ENCODE measurements at places on chromosomes 2 and 18. TPM values are rescaled to one million over a fixed set of nuclear protein-coding genes. Genes with fewer than 3 reads are reported as not detected.
A peak's percentile ranks its signal among the peaks of the same experiment; 100 is the strongest.

DNA sequence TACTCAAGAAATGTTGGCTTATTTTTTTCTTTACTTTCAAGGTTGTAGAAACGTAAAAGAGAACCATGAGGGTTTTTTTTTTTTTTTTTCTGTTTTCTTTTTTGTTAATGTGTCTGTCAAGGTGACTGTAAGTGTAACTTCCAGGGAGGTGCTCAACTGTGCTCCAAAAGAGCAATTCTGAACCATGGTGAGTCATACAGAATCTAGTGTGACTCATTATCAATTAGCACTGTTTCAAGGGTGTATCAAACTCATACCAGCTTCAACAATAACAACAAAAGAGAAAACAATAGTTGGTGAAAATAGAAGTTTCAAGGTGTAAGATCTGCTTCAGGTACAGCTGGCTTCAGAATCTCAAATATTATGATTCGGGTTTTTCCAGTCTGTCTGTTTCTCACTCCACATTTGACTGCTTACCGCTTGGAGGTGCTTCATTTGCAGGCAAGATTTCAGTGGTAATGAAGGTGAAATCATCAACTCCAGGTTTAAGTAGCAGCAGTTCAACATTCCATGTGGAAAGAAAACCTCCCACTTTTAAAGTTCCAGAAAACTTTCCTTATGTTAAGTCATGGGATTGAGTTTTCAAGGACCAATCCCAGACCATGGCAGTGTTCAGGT lies 850.6 kb downstream of the CNTNAP5 start:
- no peak overlapping the region for H3K4me3 ChIP-seq
- H3K4me1 ChIP-seq = no peaks in the 10 kb centered on the region
- no peak overlapping the region for H3K27ac ChIP-seq
- no peaks in the 10 kb centered on the region for H3K27me3 ChIP-seq
- no peaks in the 10 kb centered on the region for H3K36me3 ChIP-seq
- DNase-seq = no peak

DNA sequence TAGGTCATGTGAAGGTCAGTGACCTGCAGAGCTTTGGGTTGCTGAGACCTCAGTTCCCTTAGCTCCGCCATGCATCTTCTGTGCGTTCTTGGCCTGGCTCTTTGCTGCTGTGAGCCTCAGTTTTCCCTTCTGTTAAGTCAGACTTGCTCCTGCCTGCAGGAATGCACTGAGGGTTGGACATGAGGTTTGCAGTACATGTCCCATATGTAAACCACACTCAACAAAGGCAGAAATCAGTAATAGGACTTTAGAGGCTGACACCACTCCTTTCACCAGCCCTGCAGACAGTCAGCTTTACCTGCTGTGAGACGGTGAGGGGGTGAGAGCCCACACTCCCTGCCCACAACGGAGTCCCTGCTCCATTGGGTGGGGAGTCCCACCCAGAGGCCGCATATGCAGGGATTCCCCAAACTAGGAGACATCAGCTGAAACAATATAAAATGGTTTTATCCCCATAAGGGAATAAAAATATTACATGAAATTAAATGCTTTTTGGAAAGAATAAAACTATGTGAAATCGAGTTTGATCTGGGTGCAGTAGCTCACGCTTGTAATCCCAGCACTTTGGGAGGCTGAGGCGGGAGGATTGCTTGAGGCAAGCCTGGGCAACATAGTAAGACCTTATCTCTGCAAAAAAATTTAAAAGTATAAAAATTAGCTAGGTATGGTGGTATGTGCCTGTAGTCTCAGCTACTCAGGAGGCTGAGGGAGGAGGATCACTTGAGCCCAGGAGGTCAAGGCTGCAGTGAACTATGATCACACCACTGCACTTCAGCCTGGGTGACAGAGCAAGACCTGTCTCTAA lies 55.1 kb downstream of the MYO7B start:
- H3K27ac ChIP-seq = no peak overlapping the region
- H3K27me3 ChIP-seq = no peaks in the 10 kb centered on the region
- no peaks in the 10 kb centered on the region for H3K36me3 ChIP-seq
- H3K4me3 ChIP-seq = no peak overlapping the region
- no peak for DNase-seq

- peaks cover 55% of the 10 kb centered on the region for H3K36me3 ChIP-seq
- H3K27ac ChIP-seq = peak overlapping the region; percentile 70
- no peaks in the 10 kb centered on the region for H3K27me3 ChIP-seq
- H3K4me1 ChIP-seq = peaks cover 46% of the 10 kb centered on the region
- DNase-seq = no peak
- H3K4me3 ChIP-seq = no peak overlapping the region
Observed at GRCh38 chr2:101272045-101272784, 19.5 kb downstream of the CNOT11 start.

Gene MTIF2
- total RNA-seq = 43.2 TPM

DNA sequence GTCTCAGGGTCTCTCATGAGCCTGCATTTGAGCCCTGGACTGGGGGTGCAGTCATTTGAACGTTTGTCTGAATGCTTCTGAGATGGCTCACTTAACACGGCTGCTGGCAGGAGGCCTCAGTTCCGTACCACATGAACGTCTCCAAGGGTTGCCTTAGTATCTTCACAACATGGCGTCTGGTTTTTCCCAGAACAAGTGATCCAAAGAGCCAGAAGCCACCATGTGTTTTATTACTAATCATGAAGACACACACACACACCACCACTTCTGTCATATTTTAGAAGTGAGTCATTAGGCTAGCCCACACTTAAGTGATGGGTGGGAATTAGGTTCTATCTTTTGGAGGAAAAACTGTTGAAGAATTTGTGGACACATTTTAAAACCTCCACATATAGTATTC lies 15.0 kb upstream of the MYO1B start:
- H3K27me3 ChIP-seq = no peaks in the 10 kb centered on the region
- DNase-seq = no peak
- H3K4me1 ChIP-seq = no peaks in the 10 kb centered on the region
- H3K4me3 ChIP-seq = no peak overlapping the region
- no peaks in the 10 kb centered on the region for H3K36me3 ChIP-seq
- no peak overlapping the region for H3K27ac ChIP-seq

Gene LRRC30
- total RNA-seq = not detected

- H3K27me3 ChIP-seq = no peaks in the 10 kb centered on the region
- H3K36me3 ChIP-seq = no peaks in the 10 kb centered on the region
- H3K27ac ChIP-seq = no peak overlapping the region
- DNase-seq = no peak
- H3K4me3 ChIP-seq = no peak overlapping the region
- H3K4me1 ChIP-seq = no peaks in the 10 kb centered on the region
Observed at GRCh38 chr18:34600158-34600557, 109.9 kb upstream of the DTNA start.

Gene ANKRD36
- total RNA-seq = 25.0 TPM

DNA sequence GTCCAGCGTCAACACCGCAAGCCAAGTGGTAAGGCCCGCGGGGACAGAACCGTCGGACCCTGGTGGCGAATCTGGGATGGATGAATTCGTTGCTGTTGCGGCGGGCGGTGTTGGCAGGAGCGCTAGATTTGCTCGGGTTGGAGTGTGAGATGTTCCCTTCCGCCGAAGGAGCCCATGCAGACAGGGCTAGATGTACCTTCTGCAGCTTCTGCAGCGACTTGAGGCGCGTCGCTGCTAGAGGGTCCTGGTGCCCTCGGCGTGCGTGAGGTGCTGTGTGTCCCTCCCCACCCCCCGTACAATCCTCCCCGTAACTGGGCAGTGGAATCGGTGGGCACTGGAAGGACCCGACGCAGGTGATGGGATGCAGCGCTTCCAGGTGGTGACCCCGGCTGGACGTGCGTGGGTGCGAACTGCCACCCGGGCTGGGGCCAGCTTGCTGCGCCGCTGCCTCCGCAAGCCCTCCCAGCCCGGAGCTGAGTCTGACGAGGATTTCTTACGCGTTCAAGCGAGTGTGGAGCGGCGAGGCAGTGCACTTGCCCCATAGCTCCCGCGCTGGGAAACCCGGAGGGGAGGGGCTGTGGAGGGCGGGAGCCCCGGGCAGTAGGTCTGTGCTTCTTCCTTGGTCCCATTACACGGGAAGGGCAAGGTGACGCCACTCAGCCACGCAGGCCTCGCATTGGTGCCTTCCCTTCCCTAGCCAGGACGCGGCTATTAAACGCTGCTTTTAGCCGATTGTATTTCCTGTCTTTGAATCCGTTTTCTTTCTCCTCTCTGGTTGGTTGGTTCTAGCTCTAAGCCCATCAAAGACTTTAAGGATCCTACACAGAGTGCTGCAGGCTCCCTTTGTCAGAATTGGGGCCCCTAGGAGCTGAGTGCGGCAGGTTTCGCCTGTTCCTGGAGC lies 34.2 kb downstream of the CHRNA1 start:
- no peaks in the 10 kb centered on the region for H3K36me3 ChIP-seq
- DNase-seq = peak; percentile 69
- peak overlapping the region; percentile 77 for H3K4me3 ChIP-seq
- H3K27ac ChIP-seq = no peak overlapping the region
- H3K4me1 ChIP-seq = peaks cover 9% of the 10 kb centered on the region
